ENCODE measurements at places on chromosomes 4 and X.

DNA sequence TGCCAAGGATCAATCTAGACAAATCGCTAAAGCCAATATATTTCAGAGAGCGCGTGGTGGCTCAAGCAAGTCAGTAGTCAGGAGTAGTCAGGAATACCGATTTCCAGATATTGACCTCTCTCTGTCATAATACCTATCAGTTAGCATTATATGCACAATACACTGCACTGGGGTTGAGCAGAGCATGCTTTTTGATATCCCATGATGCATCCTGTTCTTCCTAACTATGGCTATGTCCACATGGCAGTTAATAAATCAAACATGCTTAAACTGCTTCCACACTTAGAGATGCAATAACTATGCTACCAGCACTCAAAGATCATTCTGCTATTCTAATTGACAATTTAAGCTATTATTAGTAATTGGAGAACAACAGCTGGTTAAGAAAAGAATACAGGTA lies 6.2 kb downstream of the BRWD3 start:
- DNase-seq: no peak

DNA sequence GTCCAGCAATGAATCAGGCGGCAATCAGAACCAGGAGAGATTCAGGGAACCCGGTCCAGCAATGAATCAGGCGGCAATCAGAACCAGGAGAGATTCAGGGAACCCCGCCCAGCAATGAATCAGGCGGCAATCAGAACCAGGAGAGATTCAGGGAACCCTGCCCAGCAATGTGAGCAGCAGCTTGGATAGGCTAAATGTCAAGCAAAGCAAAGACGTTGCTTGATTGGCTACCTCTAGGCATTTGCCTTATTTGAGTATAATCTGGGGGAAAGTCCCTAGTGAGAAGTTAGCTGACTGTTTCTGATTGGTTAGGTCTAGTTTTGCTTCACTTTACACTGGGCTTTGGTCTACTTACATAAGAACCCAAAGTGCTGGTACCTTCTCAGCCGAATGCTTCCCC lies 1212.2 kb upstream of the TENM3 start:
- DNase-seq: no peak

GRCh38 chr4:169649545-169650226 lies 29.3 kb downstream of the CLCN3 start:
- DNase-seq: no peak

GRCh38 chr4:48122756-48123155 lies 11.3 kb downstream of the TXK start:
- no peak for DNase-seq

- no peak for DNase-seq
Measured at GRCh38 chr4:142318280-142318679, 527.8 kb downstream of the INPP4B start.
